ENCODE measurements at places on chromosomes 16 and 17.

DNA sequence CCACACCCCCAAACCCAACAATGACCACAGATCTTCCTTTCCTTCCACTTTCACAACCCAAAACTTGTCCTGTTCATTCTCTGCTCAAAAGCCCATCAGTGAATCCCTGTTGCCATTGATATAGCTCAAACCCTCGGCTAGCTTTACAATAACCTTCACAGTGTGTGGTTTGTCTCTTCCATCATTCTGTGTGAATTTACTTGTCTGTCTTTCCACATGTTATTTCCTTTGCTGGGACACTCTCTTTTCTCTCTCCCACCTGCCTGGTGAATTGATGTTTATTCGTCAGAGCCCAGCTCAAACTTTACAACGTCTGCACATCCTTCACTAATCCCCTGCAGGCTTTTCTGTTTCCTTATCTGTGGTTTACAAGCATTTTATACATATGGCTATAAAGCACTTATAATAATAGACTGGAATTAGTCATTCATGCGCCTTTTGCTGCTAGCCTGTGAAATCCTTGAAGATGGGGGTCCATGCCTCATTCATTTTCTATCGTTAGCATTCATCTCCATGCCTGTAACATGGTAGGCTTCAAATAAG is 114.4 kb downstream of the CDH13 start:
- no peak for DNase-seq

GRCh38 chr16:30077656-30078055 is 1.9 kb downstream of the PPP4C start:
- DNase-seq, result no peak

DNA sequence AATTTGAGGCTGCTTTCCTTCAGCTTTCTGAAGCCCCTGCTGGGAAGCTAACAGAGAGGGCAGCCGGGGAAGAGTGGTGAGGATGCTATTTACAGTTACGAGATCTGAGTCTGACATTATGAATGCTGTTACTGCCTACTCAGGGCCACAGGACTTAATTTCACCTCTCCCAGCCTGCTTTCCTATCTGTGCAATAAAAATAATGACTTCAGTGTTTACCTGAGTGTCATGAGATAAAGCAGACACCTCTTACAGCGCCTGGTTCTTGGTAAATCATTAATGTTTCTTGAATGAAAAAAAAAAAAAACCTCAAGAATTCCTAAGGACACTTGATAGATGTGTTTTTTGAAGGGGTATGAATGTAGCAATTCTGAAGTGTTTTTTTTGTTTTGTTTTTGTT is 24.2 kb upstream of the CPHXL start:
- no peak for DNase-seq

DNA sequence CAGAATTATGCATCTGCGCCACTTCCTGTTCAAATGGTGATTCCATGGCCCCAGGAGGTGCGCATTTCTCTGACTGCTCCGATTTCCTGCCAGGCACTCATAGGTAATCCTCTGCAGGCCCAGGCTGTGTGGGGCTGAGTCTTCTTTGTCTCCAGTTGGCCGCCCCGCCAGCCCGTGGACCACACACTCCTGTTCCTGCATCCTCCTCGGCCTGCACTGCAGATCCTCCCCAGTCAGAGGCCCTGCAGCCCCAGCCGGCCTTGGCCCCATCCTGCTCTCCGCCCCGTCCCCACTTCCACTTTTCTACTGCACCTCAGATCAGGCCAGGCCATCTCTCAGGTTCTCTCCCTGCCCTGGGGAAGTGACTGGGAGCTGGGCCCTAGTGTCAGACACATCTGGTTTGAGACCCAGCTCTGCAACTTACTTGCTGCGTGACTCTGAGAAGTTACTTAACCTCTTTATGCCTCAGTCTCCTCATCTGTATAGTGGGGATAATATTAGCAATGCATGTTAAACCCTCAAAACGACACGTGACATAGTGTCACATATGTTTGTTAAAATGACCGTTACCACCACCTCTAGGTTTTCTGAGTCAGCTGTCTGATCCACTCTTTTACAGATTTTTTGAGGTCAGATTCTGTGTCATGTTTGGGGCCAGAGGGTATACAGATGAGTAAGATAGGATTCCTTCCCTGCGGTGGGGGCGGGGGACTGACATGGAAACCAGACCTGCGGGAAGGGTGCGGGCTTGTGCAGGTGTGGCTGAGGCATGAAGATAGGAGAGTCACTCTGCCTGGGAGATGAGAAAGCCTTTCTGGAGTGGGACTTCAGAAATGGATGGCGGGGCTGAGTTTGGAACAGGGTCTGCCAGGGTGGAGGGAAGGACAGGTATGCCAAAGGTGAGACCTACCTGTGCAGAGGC is 12.8 kb downstream of the RAB11FIP4 start:
- DNase-seq, result peak; percentile 20

GRCh38 chr17:30170415-30170987 is 53.9 kb downstream of the NSRP1 start:
- DNase-seq, result no peak

DNA sequence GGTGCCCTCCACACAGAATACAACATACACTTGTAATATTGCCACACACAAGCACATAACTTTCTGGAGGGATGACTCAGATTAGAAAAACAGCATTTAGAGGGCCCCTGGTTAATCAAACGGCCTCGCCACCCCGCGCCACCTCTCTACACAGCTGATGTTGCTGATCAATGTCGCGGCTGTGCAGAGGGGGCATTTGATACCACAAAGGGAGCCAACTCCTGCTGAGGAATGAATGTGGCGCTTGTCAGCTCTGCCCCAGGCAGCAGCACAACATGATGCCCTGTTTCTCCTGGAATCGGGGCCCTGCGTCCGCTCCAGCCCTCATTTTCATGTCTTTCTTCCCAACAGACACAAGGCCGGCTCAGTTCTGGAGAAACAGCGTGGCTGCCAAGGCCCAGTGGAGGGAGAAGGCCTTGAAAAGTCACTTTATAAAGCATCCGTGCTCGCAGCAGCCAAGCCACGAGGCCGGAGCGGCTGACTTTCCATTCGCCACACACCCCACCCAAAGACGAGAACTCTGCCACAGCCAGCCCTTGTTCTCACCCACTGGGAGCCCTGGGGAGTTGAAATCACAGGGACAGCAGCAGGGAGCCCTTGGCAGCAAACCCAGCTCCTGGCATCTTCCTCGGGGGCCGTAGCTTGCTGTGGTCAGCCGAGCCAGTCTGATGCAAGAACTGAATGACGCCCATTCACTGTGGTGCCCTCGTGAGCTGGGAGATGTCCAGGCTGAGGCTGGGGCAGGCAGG is 65.6 kb downstream of the XYLT1 start:
- peak; percentile 92 for DNase-seq

- DNase-seq, result no peak
Observed at GRCh38 chr17:74394275-74394950, 27.1 kb downstream of the GPR142 start.

- no peak for DNase-seq
Observed at GRCh38 chr17:55224746-55225145, 40.0 kb upstream of the HLF start.

DNA sequence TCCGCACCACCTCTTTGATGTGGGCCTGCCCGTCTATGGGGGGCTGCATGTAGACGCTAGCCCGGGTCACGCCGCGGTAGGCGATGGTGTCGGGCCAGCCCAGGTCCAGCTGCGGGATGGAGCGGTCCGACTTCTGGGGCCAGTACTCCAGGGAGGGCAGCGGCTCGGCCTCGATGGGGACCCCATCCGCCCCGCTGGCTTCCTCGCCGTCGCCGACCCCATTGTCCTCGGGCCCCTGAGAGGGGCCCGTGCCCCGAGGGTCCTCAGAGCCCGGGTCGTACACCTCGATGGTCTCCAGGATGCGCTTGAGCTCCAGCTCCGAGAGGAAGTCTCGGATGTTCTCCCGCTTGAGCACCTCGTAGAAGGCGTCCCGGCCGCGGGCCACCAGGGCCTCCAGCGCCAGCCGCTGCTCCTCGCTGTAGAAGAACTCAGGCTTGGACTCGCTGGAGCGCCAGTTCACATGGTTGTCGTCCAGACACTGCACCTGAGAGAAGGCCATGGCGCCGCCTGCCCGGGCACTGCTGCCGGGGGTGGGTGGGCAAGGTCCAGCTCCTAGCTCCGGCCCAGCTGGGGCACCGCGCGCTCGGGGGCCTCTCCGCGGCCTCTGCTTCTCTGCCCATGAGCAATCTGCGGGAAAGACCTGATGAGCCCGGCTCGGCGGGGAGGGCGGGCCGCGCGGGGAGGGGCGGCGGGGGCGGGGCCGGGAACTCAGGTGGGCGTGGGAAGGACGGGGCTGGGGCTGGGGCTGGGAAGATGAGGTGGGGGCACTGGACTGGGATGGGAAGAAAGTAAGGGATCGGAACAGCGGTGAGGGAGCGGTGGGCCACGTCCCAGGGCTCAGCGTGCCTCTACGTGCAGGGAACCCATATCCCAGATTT is 782 bp downstream of the FAM83G start:
- DNase-seq, result no peak

DNA sequence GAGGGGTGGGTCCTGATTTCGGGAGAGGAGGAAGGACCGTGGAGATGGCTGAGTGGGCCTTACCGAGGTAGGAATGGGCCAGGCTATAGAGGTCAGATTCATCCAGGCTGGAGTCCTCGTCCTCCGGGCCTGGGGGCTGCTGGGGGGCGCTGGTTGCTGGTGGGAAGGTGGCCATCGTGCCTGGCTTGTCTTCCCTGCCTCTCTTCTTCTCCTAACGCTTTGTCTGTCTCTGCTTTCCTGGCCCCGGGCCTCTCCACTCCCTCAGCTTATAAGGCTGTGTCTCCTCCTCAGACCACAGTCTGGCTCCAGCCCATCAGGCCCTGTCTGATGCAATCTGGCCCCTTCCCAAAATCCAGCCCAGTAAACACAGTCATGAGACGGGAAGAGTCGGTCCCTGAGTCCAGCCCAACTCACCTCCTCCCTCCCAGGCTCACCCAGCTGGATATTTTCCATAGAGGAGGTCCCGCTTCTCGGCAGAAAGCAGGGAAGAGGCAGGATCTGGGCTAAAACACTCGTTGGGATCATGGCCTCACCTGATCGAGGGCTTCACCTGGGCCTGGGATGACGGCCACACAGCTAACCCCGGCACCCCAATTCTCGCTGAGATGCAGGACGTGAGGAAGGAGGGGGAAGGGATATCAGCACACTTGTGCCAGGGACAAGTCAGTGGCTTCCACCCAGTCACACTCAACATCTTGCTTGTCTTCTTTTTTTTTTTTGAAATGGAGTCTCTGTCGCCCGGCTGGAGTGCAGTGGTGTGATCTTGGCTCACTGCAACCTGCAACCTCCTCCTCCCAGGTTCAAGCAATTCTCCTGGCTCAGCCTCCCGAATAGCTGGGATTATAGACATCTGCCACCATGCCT is at the start of gene NUPR1:
Gene NUPR1, minus strand, starts transcription at position 242 of the 864 bp plus-strand sequence. Its CDS starts 67 bp downstream, at position 175.
- peak; percentile 95 for DNase-seq

- DNase-seq, result no peak
Observed at GRCh38 chr17:27423651-27424050, 32.6 kb upstream of the KSR1 start.

GRCh38 chr17:2850991-2851390 is 54.8 kb downstream of the RAP1GAP2 start:
- DNase-seq, result no peak

DNA sequence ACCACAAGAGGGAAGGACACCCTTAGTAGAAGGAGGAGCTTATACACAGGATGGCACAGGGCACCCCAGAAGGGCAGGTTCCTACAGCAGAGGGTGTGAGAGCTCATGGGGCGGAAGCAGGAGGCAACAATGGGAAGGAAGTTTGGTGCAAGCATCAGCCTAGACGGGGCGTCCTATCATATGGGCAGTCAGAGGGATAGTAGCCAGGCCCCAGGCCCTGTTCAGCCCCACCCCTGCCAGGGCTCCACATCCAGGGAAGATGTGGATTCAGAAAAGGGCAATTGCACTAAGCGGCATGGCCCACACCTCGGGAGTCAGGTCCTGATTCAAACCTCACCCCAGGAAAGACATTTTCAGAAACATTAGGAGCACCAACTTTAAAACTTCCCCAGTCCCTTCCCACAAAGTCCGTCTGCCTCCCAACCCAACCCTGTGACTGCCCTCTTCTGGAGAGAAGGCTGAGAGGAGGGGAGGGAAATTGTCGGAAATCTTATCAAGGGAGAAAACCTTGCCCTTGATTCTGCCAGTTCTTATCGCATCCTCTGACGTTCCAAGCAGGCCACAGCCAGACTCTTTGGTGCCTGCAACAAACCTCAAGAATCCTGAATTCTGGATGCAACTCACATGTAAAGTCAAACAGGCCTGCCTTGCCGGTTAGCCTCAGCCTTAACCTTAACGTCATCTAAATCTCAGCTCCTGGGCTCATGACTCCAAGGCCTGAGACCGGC is 198.8 kb upstream of the CDH5 start:
- DNase-seq, result no peak

DNA sequence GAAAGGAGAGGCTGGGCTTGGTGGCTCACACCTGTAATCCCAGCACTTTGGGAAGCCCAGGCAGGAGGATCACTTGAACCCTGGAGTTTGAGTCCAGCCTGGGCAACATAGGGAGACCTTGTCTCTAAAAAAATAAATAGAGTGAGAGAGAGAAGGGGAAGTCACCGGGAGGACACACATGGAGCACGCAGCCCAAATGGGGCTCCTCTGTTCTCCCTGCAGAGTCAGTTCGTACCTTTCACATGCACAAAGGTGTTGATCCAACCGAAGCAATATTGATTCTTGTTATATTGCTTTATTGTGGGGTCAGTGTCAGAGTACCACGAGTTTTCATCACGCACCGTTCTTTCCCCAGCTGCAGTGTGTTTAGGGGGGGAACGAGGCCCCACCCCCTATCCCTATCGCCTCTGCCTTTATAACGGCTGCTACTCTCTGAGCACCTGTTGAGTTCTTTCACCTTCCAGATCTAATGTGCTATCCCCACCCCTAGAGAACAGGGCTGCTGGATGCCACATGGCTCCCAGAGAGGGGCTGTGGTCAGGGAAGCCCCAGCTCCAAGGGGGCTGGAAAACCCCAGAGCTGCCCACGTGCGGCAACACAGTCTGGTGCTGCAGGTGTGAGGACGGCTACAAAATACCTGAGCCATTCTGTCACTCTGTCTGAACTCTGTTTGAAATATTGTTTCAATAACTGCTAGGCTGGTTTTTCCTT is 1.0 kb upstream of the TMEM235 start:
- no peak for DNase-seq

- DNase-seq, result no peak
Observed at GRCh38 chr17:54196751-54197150, 374.0 kb downstream of the KIF2B start.

DNA sequence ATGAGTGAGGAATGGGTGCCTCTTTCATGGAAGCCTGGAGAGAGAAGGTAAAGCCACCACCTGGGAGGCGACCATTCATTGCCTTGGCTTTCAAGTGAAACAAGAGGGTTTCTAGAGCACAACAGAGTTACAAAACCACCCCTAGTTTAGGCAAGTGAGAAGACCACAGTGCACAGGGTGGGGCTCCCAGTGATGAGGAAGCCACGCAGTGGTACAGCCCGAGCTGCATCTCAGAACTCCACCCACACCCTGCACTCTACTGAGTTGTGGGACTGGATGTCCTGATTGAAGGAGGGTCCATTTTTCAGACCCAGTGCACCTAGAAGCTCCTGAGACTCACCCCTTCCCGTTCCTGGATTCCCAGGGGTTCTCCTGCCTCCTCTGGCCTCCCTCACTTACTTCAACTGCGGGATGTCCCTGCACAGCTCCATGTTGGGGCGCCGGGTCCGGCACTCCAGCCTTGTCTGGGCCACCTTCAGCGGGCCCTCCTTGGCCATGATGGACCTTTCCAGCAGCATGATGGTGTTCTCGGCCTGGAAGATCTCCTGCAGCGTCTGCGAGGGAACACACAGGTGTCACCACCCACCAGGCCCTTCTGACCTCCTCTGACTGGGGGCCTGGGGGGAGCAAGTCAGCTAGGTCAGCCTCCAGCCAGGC is 55.1 kb upstream of the EMP2 start:
- no peak for DNase-seq

All from aorta (tissue), 5 donors.